Right hindlimb (tissue), 1 donor: ENCODE measurements at places on chromosomes 5 and 9.

GRCh38 chr5:32794086-32794485, 83.0 kb downstream of the NPR3 start:
- no peak for DNase-seq

- DNase-seq = peak; percentile 88
These were observed 43.9 kb upstream of the PRRC2B start for GRCh38 chr9:131349881-131350563.

DNA sequence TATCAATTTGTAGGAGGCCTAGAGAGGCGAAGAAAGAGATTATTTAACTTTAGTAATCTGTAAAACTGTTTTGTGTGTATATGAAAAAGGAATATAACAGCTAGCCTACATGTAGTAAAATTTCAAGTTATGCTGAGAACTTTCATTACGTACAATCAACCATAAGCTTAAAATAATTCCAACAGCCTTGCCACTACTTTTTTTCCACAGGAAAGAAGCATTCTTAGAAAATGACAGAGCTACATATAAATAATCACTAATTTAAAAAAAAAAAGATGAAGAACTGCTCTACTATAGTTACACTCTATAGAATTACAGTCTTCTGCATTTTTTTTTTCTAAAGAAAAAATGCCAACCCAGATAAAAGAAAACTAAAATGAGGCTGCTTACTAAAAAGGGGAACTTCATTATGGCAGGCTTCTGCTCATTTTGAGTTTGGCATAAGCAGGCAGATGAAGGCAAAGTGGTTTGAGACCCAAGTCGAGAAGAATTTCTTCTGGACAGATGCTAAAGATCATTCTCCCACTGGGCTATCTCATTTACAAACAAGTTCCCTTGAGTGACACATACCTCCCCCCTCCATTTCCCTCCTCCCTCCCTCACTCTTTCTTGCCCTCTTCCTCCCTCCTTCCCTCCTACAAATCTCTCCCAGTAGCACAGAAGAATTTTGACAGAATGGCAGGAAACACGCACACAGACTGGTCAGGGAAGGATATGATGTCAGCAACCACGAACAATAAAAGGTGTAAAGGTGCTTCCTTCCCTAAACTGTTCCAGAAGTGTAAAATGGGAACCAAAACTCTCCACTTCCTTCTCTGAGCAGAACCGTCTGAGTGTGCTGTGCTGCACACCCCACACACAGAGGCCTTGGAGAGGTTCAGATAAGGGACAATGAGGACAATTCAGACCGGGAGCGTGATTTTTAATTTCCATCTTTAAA, 56.1 kb downstream of the MEF2C start:
- DNase-seq = peak; percentile 51

DNA sequence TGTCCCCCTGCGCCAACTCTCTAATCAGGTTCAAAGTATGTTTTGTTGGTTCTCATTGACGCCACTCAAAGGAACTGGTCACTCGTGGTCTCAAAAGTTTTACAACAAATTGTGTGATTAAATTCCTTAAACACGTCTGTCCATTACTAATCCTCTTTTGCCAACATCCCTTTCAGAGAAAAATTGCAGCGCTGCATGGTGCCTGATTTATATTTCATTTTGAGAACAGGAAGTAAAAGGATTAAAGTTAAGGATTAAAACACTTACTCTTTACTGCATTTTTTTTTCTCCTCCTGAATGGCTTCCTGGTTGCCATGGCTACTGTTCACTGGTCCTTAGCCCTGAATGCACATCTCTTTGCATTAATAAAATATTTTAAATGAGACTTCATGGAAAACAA, 383.5 kb downstream of the GLIS3 start:
- no peak for DNase-seq

GRCh38 chr9:114054191-114054690, 23.9 kb downstream of the AMBP start:
- no peak for DNase-seq
